ENCODE measurements at places on chromosomes 16 and 17.

DNA sequence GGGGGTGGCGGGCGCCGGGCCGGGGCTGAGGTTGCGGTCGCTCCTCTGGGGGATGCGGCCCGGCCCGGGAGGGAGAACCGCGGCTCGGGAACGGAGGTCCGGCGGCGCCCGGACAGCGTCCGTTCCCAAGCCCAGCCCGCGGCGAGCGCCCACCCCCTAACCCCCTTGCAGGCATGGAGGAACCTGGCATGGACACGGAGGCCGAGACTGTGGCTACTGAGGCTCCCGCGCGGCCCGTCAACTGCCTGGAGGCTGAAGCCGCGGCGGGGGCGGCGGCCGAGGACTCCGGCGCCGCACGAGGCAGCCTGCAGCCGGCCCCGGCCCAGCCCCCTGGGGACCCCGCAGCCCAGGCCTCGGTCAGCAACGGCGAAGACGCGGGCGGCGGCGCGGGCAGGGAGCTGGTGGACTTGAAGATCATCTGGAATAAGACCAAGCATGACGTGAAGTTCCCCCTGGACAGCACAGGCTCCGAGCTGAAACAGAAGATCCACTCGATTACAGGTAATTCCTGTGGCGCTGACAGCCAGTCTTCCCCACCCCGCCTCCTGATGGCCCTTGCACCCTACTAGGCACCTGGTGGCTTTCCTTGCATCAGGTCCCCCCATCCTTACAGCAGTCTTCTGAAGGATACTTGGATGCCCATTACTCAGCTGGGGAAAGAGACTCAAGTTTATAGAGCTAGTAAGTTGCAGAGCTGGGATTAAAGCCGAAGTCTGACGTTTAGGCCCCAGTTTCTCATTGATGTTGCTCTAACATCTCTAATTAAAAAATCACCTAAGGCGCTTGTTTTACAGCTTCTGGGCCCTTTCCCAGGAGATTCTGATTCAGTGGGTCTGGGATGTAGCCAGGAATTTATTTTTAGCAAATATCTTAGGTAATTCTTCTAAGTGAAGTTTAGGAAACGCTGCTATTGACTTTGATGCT lies 514 bp downstream of the UBFD1 start:
- peak; percentile 35 for DNase-seq

- DNase-seq = no peak
Observed at GRCh38 chr17:39677542-39678339, 9.5 kb downstream of the PNMT start.

DNA sequence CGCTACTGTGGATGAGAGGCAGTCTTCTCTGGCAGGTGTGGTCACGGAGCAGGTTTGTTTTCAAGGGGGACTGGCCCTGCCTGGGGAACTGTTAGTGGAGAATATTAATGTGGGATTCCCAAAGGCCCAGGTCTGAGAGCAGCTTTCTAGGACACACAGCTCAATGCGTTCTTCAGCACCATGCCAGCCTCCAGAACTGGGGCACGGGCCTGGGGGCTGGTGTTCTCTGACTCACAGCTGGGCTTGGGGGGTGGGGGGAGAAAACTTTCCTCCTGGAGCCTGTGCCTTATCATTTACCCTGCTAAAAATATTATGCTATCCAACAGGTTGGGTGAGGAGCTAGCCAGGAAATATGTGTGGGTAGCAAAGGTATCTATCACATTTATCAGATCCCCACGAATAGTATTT lies 13.5 kb upstream of the LHX1 start:
- no peak for DNase-seq

DNA sequence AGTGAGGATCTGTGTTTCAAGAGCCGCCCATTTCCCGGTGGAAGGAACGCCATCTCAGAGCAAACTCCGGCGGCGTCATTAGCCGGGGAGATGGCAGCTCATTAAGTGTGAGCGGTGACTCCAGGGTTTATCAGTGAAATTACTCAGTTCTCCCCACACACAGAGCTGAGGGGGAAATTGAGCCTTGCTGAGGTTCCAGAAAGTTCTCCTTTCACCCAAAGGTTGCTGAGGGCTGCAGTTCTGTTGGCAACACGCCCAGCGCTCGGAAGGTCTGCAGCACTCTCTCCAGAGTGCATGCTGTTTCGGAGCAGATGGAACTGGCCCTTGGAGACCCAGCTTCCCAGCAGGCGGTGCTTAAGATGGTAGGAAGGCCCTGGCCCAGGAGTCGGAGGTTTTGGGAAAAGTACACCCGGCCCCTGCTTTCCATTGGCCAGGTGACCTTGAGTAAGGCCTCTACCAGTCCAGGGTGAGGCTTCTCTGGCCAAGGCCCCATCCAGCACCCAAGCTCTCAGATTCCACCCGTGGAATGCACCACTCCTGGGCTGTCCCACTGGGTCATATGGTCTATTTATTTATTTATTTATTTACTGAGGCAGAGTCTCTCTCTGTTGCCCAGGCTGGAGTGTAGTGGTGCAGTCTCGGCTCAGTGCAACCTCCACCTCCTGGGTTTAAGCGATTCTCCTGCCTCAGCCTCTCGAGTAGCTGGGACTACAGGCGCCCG lies 167.7 kb upstream of the CIBAR2 start:
- no peak for DNase-seq

- no peak for DNase-seq
Observed at GRCh38 chr17:40993839-40994238, at the start of gene KRTAP3-3. TSS of gene KRTAP3-3 (minus strand) at chr17:40994164. CDS start at chr17:40994097, 67 bp downstream.

- no peak for DNase-seq
Observed at GRCh38 chr16:86987746-86988670, 329.2 kb downstream of the C16orf95 start.

GRCh38 chr17:15742051-15742795 lies 10.1 kb downstream of the TBC1D26 start:
- no peak for DNase-seq

DNA sequence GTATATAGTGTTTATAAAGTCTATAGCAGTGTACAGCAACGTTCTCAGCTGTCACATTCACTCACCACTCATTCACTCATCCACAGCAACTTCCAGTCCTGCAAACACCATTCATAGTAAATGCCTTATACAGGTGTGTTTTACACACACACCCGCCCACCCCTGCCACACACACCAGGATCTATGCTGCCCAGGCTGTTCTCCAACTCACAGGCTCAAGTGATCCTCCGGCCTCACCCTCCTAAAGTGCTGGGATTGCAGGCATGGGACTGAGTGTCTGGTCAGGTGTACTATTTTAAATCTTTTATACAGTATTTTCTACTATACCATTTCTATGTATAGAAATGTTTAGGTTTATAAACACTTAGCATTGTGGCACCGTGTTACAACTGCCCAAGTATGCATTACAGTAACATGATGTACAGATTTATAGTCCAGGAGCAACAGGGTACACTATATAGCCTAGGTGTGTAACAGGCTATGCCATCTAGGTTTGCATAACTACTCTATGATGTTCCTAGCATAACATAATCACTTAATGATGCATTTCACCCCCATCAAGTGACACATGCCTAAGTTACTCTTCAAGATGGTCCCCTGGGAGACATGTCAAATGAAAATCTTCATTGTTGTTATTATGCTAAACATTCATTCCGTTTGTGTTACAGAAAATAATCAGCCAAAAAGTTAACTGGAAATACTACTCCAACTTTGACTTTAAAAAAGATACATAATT lies 42.5 kb downstream of the CREBBP start:
- DNase-seq = no peak
